ENCODE measurements at places on chromosomes 3 and 15.

GRCh38 chr3:167469381-167469780 lies 4.5 kb downstream of the SERPINI2 start:
- no peak for DNase-seq

- DNase-seq: peak; percentile 14
Measured at GRCh38 chr15:98126326-98127085, 166.0 kb downstream of the ARRDC4 start.

- no peak for DNase-seq
Measured at GRCh38 chr15:81725590-81725989, 320.2 kb downstream of the MEX3B start.

GRCh38 chr15:97993310-97993738 lies 32.8 kb downstream of the ARRDC4 start:
- no peak for DNase-seq

DNA sequence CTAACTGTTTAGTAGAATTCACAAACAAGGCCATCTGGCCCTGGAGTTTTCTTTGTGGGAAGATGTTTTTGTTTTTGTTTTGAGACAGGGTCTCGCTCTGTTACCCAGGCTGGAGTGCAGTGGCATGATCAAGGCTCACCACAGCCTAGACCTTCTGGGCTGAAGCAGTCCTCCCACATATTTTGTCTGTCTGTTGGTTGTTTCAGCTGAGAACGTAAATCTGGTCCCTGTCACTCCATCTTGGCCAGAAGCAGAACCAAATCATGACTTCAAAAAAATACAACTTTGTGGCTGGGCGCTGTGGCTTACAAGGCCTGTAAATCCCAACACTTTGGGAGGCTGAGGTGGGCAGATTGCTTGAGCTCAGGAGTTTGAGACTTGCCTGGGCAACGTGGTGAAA lies 27.1 kb downstream of the MRAS start:
- no peak for DNase-seq

- DNase-seq: no peak
Measured at GRCh38 chr15:34790121-34790520, 5.2 kb downstream of the ACTC1 start.

DNA sequence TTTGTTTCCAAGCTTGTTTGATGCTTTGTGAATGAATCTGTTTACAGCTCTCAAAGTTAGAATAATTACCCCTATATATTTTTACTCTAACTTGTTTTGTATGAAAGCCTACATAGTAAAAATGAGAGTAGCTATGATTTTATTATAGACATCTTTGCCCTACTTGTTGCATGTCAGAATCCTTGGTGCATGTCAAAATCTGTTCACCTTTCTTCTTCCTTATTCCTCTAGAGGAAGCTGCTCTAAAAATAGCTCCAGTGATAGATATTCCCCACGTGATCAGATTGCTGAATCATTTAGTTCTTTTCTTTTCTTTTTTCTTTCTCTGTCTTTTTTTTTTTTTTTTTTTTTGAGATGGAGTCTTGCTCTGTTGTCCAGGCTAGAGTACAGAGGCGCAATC lies 39.8 kb downstream of the LRRC49 start:
- DNase-seq: no peak

DNA sequence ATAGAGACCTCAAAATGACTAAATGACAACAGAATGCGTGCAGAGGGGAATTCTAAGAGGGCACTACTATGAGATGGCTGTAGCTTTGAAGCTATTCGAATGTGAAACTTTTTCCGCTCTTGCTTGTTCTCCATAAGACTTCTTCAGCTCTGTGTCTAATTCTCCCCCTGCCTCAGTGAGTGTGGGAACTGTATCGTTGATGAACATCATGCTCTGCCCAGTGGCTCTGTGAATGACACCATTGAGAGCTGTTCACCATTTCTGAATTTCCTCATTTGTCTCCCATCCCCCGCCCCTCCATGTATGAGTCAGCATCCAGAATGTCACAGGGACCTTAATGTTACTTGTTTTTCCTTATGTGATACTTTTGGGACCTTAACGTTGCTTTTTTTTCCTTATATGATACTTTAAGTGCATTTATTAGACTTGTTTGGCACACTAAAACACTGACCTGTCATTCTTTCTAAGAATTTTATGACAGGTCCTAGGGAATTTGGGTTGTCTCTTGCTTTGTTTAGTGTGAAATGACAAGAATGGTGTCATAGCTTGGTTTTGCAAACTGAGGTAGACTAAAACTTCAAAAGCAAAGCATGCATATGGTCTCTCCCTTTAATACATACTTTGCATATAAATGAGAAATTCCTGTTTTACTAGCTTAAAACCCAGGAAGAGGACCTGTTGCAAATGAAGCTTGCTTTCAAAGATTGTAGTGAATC lies 99.6 kb downstream of the FNDC3B start:
- no peak for DNase-seq

DNA sequence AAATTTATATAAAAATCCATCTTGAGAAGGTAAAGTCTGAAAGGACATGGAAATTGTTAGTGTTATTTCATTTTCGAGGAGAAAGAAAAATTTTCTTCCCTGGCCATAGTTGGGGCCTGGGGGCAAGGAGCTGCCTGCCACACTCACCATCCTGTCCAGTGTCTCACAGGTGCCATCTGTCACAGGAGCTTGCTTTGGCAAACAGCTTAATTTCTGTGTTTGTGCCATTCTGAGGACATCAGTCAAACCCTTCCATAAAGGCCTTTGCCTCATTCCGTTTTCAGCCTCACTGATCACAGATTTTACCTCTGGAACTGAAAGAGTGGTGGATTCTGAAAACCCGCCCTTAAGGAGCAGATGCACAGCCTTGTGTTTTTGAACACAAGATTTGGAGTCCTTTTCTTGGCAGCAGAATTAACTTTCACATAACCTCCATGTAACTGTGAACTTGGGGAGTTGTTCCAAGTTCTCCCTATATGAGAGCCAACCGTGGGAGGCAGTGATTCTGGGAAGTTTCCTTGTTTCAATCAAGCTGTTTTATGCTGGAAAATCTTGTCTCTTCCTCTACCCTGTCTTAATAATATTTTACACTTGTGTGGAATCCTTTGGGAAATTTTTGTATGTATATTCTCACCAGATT lies 254.7 kb downstream of the CACNA2D3 start:
- DNase-seq: no peak

- DNase-seq: no peak
Measured at GRCh38 chr15:89851673-89852341, 37.2 kb upstream of the ANPEP start.

DNA sequence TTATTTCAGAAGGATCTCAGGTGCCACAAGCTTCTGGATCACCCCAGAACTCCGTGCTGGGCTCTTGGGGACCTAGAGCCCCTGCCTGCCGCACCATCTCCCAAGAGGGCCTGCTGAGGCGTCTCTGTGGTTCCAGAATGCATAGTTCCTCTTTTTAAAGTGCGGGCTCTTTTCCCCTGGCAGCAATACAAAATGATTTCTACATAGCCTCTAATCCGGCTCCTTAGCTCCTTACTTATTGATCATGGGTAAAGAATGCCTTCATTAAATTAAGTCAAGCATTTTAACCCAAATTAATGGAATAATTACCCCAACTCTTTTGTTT lies 121.9 kb downstream of the ATP10A start:
- DNase-seq: no peak

GRCh38 chr3:23949784-23950183 lies 4.7 kb downstream of the NR1D2 start:
- no peak for DNase-seq

- DNase-seq: no peak
Measured at GRCh38 chr3:58173669-58174398, 36.9 kb downstream of the DNASE1L3 start.

- DNase-seq: peak; percentile 13
Measured at GRCh38 chr15:78638658-78639314, 2.2 kb downstream of the CHRNB4 start.

GRCh38 chr15:72706266-72706665 lies 20.3 kb downstream of the BBS4 start:
- no peak for DNase-seq

DNA sequence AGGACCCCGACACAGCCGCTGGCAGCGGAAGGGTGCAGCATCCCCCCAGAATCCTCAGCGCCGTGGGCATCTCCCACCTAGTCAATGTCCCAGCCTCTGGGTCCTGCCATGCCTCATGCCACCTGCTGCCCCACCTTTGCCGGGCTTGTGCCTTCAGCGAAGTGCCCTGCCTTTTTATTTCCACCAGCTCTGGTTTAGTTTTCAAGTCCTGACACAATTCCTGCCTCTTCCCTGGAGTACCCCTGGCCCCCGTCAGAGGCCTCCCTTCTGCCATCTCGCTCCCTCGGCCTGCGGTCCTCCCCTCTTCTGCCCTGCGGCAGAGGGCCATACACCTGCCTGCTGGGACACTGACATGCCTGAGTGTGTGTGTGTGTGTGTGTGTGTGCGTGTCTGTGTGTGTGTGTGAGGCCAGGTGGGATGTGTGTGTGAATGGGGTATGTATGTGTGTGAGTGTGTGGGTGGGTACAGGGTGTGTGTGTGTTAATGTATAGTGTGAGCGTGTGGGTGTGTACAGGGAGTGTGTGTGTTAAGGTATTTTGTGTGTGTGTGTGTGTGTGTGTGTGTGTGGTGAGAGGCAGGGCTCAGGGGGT lies 129.9 kb downstream of the SMAD6 start:
- DNase-seq: no peak

DNA sequence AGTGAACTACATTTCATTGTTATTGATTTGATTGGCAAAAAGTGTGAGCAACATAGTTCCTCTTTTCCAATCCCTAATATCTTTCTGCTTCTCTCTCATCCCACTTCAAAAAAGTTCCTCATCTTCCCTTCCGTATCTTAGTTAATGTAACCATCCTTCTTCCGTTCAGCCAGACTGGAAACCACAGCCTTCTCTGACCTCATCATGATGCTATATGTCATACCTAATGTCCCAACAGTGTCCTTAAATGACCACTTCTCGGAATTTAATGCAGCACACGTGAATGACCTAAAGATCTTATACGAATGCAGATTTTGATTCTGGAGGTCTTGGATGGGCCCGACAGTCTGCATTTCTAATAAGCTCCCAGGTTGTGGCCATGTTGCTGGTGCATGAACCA lies 320.3 kb upstream of the SATB1 start:
- no peak for DNase-seq

- no peak for DNase-seq
Measured at GRCh38 chr3:171974986-171975837, 64.2 kb upstream of the FNDC3B start.

DNA sequence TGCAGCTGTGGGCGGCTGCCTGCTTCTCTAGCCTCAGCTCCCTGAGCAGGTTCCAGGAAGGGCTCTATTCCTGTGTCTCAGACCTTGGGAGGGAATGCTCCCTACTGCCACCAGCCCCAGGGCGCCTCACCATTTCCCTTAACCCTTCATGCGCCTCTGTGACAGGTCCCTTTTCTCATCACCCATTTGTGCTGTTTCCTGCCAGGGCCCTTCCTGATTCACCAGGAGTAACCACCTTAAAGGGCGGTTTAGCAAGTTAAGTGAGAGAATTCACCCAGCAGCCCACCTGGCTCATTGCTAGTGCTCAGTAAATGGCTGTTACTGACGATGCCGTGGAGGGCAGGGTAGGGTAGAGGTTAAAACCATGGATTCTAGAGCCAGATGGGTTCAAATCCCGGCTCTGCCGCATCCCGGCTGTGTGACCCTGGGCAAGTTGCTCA lies 87.8 kb downstream of the WNT7A start:
- DNase-seq: no peak

DNA sequence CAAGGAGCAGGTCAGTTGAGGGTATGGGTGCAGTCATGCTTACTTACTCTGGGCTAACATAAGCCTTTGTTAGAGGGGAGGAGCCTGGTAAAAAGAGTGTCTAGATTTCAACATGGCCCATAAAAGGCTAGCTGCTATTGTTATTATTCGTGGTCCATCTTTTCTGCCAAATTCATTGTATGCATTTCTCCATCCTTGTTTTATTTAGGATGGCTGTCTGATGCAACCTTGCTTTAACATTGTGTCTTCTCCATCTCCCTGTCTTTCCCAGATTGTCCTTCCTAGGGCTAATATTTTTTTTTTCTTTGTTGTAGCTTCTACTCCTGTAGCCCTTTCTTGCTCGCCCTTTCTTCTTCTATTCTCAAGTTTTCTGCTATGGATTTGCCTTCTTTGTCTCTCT lies 12.6 kb downstream of the RBMS3 start:
- DNase-seq: no peak

GRCh38 chr15:29124581-29125381 lies 144.8 kb downstream of the NSMCE3 start:
- DNase-seq: no peak

DNA sequence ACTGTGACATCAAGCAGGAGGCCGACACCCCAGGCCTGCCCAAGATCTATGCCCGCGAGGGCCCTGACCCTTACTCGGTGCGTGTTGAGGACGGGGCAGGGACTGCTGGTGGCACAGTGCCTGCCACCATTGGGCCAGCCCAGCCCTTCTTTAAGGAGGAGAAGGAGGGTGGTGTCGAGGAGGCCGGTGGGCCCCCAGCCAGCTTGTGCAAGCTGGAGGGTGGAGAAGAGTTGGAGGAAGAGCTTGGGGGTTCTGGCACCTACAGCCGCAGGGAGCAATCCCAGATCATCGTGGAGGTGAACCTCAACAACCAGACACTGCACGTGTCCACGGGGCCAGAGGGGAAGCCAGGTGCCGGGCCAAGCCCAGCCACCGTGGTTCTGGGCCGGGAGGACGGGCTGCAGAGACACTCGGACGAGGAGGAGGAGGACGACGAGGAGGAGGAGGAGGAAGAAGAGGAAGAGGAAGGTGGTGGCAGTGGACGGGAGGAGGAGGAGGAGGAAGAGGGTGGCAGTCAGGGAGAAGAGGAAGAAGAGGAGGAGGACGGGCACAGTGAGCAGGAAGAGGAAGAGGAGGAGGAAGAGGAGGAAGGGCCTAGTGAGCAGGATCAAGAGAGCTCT lies 5.4 kb downstream of the ZBTB47 start:
- DNase-seq: no peak

- DNase-seq: no peak
Measured at GRCh38 chr15:78316283-78317083, 17.1 kb upstream of the SKIC8 start.

GRCh38 chr3:124082343-124082742 lies 90.4 kb upstream of the ROPN1 start:
- DNase-seq: no peak

DNA sequence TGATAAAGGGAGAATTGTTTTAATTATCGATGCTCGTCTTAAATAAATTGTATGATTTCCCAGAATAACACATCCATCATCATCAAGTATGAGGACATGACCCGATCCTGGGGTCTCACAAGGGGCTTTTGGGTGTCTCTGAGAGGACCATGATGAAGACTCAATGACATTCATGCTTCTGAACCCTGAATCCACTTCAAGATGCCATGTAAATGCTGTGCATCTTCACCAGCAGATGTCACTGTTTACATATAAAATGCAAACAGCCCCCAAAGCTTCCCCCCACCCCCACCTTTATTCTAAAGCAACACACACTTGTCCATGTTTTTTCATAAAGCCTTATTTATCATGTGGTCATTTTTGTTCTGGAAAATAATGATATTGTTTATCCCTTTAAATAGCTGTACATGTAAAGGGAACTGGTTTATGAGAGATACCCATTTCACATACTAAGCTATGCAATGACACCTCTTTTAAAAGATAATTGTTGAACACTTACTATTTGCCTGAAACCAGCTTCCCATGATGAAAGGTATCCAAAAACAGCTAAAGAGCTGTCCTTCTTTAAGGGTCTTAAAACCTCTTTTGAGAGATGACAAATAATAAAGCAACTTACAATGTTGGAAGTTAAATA lies 69.7 kb upstream of the UBE3A start:
- no peak for DNase-seq

GRCh38 chr15:71110405-71111180 lies 4.7 kb upstream of the THSD4 start:
- DNase-seq: no peak

- peak; percentile 50 for DNase-seq
Measured at GRCh38 chr3:12984023-12984823, 89.0 kb downstream of the IQSEC1 start.

- no peak for DNase-seq
Measured at GRCh38 chr3:126859415-126860246, 123.3 kb upstream of the PLXNA1 start.

All from SW 1271 (cell line).